ENCODE measurements at places on chromosomes 12 and 14. TPM values are rescaled to one million over a fixed set of nuclear protein-coding genes. Genes with fewer than 3 reads are reported as not detected.

GNG2 gene
- total RNA-seq = 24.4 TPM

- H3K4me3 ChIP-seq = no peak overlapping the region
- DNase-seq = peak; percentile 20
- H3K27me3 ChIP-seq = no peaks in the 10 kb centered on the region
- peaks cover 76% of the 10 kb centered on the region for H3K36me3 ChIP-seq
Measured at GRCh38 chr12:49652921-49653520, 29.7 kb downstream of the PRPF40B start.

TAS2R14 gene
- 2.5 TPM for total RNA-seq

MYF6 gene
- not detected for total RNA-seq

SAMD4A gene
- total RNA-seq = 39.1 TPM

KRT80 gene
- total RNA-seq = 8.6 TPM

DNA sequence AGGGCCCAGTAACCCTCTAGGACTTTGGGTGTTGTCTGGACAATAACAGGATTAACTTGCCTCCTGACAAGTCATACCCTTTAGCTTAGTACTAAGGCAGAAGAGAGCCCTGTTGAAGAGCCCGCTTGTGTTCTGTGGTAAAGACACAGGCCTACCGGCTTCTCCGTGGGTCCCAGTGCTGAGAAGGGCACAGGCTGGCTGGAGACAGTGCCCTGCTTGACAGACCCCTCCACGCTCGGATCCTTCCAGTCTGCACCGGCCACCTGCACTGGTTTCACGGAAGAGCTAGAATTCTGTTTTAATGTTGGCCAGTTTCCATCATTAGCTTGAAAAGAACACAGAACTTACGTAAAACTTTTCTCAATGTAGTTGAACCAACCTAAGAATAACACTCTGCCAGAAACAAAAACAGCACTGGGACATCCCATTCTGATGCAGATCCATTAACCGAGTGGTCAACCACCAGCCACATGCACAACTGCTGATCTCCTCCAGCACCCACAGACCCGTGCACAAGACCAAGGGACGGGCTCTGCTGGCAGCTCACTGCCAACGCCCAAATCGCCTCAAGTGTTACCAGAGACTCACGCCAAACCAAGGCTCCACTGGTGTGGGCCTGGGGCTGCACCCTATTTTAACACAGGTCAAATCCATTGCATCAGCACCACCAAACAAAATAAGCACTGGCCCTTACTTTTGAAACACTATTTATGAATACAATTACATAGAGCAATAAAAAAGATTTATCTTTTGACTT is 27.1 kb downstream of the ZFYVE21 start:
- no peak overlapping the region for H3K4me3 ChIP-seq
- H3K27ac ChIP-seq = no peak overlapping the region
- H3K36me3 ChIP-seq = peaks cover 61% of the 10 kb centered on the region
- H3K4me1 ChIP-seq = peaks cover 8% of the 10 kb centered on the region

- H3K27me3 ChIP-seq = no peaks in the 10 kb centered on the region
- H3K27ac ChIP-seq = no peak overlapping the region
- H3K36me3 ChIP-seq = no peaks in the 10 kb centered on the region
- no peak overlapping the region for H3K4me3 ChIP-seq
- no peaks in the 10 kb centered on the region for H3K4me1 ChIP-seq
Measured at GRCh38 chr14:85958069-85958468, 428.1 kb downstream of the FLRT2 start.

BAG5 gene
- total RNA-seq = 33.0 TPM

NRIP2 gene
- 0.61 TPM for total RNA-seq

- H3K27ac ChIP-seq = no peak overlapping the region
- peaks cover 28% of the 10 kb centered on the region for H3K27me3 ChIP-seq
- no peaks in the 10 kb centered on the region for H3K36me3 ChIP-seq
- no peak overlapping the region for H3K4me3 ChIP-seq
Measured at GRCh38 chr12:113063396-113064350, 7.1 kb downstream of the DTX1 start.

All from upper lobe of right lung (tissue), 1 donor.